GM23248 (cell line): ENCODE measurements at places on chromosomes 2 and 18. TPM values are rescaled to one million over a fixed set of nuclear protein-coding genes. Genes with fewer than 3 reads are reported as not detected.

DNA sequence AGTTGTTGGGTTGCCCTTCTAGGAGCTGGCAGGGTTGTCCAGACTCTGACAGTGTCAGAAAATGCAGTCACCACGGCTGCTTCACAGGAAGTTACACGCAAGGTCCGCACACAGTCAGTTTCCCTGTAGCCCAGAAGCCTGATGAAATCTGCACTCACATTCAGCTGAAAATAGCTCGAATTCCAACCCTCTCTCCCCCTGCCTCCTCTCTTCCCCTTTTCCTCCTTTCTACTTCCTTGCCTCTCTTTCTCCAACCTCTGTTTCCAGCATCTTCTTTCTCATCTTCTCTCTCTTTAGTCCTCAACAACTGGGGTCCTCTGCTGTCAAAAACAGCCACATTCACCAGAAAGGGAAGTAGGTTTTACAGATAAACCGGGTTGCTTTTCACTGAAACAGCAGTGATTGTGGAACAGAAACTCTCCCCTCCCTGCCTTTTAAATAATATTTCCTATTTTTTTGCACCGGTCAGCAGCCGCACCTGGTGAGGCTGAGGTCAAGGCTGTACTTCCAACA is 69.3 kb downstream of the BCL11A start:
- H3K4me1 ChIP-seq, result peaks cover 41% of the 10 kb centered on the region
- peak overlapping the region; percentile 61 for H3K4me3 ChIP-seq
- peak; percentile 90 for DNase-seq
- peak overlapping the region; percentile 92 for H3K27ac ChIP-seq
- no peaks in the 10 kb centered on the region for H3K36me3 ChIP-seq

GRCh38 chr18:55185391-55185790 is 226.1 kb upstream of the CCDC68 start:
- no peaks in the 10 kb centered on the region for H3K4me1 ChIP-seq
- H3K27me3 ChIP-seq, result peaks cover 13% of the 10 kb centered on the region
- DNase-seq, result peak; percentile 45
- H3K36me3 ChIP-seq, result no peaks in the 10 kb centered on the region
- H3K27ac ChIP-seq, result no peak overlapping the region

- DNase-seq, result peak; percentile 72
- H3K27ac ChIP-seq, result no peak overlapping the region
- H3K4me3 ChIP-seq, result no peak overlapping the region
- H3K36me3 ChIP-seq, result no peaks in the 10 kb centered on the region
- peaks cover 4% of the 10 kb centered on the region; the same call in 1 of the 2 replicates for H3K4me1 ChIP-seq
These were observed 1.5 kb upstream of the KLHL30 start for GRCh38 chr2:238136820-238137537.

The ABCB11 gene
- not detected in 2 replicates for total RNA-seq

The CXCR4 gene
- not detected in 2 replicates for total RNA-seq
